ENCODE measurements at places on chromosomes 2 and 18.

DNA sequence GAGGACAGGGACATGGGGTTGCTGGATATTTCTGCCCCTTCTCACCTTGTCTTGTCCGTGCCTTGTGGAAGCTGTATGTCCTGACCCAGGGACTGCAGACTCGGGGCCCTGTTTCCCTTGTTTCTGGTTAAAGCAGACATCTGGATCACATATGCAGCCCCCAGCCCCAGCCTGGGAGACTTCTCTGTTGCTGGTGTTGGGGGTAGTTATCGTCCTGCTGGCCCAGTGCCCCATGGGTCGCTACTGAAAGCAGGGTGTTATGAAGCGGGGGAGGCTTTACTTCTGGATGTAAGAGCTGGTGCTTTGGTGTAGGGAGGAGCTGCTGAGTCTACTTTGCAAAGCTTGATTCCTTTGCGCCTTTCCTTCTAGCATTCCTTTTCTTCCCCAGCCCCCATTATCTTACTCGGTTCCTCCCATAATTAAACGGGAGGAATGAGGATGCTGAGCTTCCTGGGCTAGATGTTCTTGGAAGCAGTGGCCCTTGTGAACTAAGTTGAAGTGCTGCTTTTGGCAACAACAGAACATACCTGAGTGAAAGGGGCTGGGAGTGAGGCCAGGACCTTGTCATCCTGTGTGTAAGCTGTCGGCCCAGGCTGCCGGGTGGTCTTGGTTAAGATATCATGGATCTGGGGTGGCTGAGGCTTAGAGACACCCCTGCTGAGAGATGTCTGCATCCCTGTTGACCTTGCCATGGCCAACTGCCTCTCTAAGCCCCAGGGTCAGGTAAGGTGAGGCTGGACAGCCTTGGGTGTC is 3.4 kb downstream of the TET3 start:
- DNase-seq, result no peak

GRCh38 chr2:207161247-207162123 is 4.3 kb downstream of the KLF7 start:
- DNase-seq, result no peak

DNA sequence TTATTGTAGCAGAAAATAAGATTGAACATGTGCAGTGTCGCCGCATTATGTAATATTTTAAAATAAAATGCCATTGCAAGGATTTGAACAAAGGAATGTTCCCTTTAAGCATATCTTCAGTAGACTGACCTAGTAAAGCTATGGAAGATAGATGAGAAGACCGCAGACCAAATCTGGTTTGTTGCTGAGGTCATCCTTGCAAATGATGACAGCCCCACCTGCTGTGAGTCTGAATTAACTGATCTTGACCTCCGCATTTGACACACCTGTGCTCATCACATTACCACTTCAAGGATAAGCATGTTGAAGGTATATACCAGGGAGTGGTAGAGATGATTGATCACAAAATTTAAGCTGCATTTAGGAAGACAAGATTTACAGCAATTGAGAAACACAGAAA is 96.2 kb downstream of the NYAP2 start:
- DNase-seq, result no peak

- no peak for DNase-seq
These were observed 180.9 kb upstream of the TWIST2 start for GRCh38 chr2:238667008-238667407.

- no peak for DNase-seq
These were observed 635 bp downstream of the SETBP1 start for GRCh38 chr18:44681076-44681970.

DNA sequence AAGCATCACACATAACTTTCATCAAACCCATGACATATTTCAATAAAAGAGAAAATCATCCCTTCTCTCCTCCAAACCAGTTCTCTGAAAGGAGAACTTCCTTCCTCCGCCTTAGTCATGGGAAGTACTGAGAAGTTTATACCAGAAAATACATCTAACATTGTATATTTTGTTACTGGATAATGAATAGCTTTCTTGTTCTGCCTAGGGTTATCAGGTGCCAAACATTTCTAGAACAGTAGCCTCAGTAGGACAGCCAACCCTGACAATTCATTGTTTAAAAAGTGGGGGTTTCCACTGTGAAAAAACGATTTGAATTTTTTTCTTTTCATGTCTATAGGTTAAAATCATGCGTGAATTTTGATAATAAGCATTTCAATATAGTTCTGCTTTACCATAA is 16.0 kb upstream of the DAW1 start:
- no peak for DNase-seq

All from KBM-7 (cell line).